ENCODE measurements at places on chromosomes 3 and 15.

- H3K36me3 ChIP-seq = no peaks in the 10 kb centered on the region
- H3K4me3 ChIP-seq = no peak overlapping the region
Observed at GRCh38 chr15:89781891-89782618, 5.9 kb downstream of the MESP2 start.

- H3K4me1 ChIP-seq = no peaks in the 10 kb centered on the region
- no peak overlapping the region for H3K4me3 ChIP-seq
- no peak for DNase-seq
- no peaks in the 10 kb centered on the region for H3K27me3 ChIP-seq
Observed at GRCh38 chr3:113812854-113813253, 25.7 kb upstream of the GRAMD1C start.

DNA sequence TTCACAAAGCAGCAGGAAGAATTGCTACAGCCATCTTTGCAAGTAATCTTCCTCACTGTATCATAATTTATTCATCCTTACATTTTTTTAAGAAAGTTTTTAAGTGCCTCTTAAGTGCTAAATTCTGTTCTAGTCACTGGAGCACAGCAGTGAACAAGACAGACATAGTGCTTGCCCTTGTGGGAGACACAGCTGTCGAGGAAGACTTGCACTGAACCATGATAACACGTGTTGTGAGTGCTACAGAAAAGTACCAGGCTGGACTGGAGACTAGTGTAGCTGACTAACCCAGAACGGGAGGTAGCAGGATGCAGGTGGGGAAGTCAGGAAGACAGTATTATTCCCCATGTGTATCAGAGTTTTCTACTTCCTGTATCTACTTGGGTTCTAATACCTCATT lies 300.6 kb downstream of the TBL1XR1 start:
- H3K36me3 ChIP-seq = no peaks in the 10 kb centered on the region
- no peak overlapping the region for H3K4me3 ChIP-seq

DNA sequence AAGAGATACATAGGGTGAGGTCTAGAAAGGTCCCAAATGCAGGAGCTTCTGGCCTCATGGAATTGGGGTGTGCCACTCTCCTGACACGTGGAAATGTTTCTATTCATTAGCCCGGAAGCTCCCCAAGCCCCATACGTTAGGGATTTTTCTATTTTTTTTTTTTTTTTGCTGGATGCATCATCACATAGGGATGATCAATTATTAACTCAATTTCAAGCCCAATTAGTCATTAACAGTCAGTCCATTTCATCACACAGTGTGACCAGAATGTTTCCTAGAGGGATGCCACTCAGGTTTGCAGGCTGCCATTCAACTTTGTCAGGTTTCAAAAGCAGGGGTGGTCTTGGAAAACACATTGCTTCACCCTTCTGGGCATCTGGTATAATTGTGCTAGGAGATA lies 40.7 kb upstream of the MKRN3 start:
- H3K36me3 ChIP-seq = no peaks in the 10 kb centered on the region
- H3K4me1 ChIP-seq = no peaks in the 10 kb centered on the region
- H3K4me3 ChIP-seq = no peak overlapping the region
- no peak for DNase-seq
- H3K27ac ChIP-seq = no peak overlapping the region
- no peaks in the 10 kb centered on the region for H3K27me3 ChIP-seq

DNA sequence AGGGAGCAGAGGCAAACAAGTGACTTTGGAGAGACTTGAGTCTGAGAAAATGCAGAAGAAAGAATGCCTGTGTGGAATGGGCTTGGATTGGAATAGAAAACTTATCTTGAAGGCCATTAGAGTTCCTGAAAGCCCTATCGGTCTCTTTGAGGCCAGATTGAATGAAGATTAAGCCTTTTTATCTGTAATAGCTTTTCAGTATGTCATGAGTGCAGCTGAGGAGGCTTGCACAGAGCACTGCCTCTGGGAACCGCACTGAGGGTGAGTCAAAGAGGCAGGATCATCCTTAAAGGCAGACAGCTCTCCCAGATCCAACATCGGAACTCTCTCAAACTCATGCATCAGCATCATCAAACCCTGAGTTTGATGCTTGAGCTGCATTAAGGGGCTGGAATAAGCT lies 515.2 kb downstream of the NTRK3 start:
- H3K27ac ChIP-seq = no peak overlapping the region
- no peaks in the 10 kb centered on the region for H3K4me1 ChIP-seq
- no peaks in the 10 kb centered on the region for H3K27me3 ChIP-seq
- H3K4me3 ChIP-seq = no peak overlapping the region
- no peak for DNase-seq
- no peaks in the 10 kb centered on the region for H3K36me3 ChIP-seq

DNA sequence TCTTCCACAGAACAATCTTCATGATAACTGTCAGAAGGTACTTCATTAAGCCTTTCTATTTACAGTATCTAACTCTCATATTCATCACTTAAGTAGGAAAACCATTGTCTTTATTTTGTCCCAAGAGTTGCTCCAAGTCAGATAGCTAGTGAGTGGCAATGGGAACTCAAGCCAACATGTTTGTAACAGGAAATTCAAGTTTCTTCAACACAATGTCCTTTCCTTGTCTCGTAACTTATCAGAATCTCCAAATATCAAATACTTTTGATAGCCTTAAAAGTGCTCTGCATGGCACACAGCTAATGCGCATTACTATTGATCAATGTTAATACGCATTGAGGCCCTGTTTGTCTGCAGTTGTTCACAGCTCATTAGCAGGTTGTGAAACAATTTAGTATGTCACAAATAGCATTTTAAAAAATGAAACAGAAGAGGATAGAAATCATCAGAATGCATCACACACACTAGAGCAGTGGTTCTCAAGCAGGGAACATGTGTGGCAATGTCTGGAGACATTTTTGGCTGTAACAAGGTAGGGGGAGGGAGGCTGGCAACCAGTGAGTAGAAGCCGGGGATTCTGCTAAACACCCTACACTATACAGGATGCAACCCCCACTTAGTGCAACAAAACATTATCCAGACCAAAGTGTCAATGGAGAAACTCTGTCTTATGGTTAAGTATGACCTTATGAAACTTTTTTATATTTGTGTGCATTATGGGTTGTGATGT lies 27.5 kb downstream of the BTLA start:
- no peak for DNase-seq
- no peak overlapping the region for H3K27ac ChIP-seq
- H3K4me3 ChIP-seq = no peak overlapping the region
- no peaks in the 10 kb centered on the region for H3K4me1 ChIP-seq
- no peaks in the 10 kb centered on the region for H3K27me3 ChIP-seq
- no peaks in the 10 kb centered on the region for H3K36me3 ChIP-seq

DNA sequence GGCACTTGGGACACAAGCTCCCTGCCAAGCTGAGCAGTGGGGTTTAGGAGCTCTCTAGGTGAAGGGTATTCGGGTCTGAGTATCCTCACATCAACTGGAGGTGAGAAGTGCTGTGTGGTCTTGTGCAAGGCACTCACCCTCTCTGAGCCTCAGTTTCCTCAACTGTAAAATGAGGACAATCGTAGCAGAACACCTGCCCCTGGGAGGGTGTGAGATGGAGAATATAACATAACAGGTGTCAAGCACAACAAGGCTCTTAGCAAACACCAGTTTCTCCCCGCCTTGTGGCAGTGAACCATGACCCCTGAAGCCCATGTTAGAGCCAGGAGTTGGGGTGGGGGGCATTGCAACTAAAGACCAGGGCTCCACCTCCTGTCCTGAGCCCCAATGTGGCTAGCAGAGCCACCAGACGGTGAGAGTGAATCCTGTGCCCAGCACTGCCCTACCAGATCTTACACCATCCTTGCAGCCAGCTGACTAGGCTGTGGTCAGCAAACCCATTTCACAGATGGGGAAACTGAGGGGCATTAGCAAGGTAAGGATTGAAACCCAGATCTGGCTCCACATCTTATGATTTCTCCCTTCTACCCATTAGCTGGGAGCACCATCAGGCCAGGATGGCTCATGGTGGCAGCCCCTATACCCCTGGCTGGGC lies 2.6 kb upstream of the PLXND1 start:
- H3K27me3 ChIP-seq = no peaks in the 10 kb centered on the region
- H3K36me3 ChIP-seq = no peaks in the 10 kb centered on the region
- H3K27ac ChIP-seq = peak overlapping the region; percentile 57
- no peak for DNase-seq

DNA sequence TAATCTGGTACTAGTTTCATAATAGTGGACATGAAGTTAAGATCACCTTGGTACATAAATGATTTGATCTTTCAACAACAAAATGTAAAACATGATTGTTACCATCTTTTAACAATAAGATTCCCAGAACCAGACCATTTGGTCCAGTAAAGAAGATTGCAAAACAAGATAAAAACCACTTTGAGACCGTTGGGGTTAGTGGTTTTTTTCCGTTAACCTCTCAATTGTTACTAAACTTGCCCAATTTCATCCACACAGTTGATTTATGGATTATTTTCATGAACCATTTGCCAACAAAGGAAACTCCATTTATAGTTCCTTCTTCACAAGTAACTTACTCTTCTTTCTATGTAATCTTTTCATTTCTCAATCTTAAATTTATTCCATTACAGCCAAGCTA lies 53.8 kb downstream of the ATP8B4 start:
- no peak for DNase-seq
- no peak overlapping the region for H3K27ac ChIP-seq
- no peaks in the 10 kb centered on the region for H3K27me3 ChIP-seq
- no peaks in the 10 kb centered on the region for H3K36me3 ChIP-seq

DNA sequence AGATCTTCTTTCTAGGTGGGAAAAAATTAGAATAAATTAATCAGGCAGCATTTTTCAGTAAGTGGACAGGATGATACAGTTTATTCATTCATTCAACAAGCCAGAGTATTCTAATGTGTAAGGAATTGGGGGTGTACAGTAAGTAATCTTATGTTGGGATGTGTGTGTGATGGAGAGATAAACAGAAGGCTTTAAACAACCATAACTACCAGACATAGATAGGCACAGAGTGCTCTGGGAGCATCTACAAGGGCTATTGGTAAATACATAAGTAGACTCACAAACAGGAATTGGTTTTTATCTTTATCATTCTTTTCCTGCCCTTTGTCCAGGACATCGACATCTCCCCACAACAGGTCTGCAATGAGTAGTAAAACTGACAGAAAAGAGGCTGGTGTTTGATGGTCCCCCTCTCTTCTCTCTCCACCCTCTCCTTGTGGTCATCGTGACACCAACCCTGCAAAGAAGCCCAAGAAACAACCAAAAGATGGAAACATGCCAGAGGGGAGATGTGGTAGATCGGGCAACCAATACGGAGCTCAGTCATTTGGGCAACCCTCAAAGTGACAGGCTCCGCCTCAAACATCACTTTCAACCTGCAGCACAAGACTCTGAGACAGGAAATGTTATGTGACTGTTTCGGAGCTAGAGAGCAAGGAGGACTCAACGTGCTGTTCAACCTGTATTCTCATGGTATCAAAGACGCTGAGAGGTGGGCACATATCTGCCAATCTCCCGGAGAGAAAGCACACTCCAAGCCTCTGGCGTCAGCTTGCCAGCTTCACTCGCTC lies 28.7 kb upstream of the B3GNT5 start:
- no peaks in the 10 kb centered on the region for H3K27me3 ChIP-seq
- DNase-seq = no peak
- no peaks in the 10 kb centered on the region for H3K4me1 ChIP-seq
- no peak overlapping the region for H3K4me3 ChIP-seq

DNA sequence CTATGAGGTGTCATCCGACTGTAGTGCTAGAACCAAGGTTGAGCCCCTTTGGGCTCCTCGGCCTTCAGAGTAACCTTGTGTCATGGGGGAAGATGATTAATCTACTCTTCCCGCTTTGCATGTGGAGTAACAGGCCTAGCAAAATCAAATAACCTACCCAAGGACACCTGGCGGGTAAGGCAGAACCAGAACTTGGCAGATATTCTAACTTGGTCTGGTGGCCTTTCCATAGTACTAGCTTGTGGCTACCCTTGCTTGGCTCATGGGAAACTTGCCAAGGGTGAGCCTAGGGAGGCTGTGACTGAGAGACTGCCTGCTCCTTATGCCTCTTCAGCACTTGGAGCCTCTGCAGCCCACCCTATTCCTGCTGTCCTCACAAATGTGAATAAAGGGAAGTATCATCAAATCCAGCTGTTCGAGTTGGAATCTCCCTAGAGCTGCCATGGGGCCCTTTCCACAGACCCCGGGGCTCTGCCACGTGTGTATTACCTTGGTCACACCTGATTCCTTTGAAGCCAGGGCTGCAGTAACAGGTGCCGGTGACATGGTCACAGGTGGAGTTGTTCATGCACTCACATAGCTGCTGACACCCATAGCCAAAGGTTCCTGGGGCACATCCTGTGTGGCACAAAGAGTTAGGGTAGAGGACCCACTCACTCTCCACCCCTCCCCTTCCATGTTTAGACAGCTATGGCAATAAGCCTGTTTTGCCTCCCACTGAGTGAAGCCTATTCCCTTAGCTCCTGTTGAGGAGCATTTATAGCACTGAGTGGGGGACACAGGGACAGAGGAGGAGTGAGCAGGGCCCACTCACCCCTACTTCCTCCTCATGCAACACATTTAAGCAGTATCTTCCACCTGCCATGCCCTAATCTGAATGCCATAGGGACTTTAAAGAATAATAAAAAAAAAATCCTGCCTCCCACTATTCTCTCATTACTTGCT lies 46.0 kb downstream of the RAB11A start:
- no peaks in the 10 kb centered on the region for H3K36me3 ChIP-seq
- no peak overlapping the region for H3K27ac ChIP-seq
- H3K4me1 ChIP-seq = no peaks in the 10 kb centered on the region
- H3K27me3 ChIP-seq = no peaks in the 10 kb centered on the region

GRCh38 chr3:16439163-16439847 lies 74.2 kb downstream of the RFTN1 start:
- no peak for DNase-seq
- no peak overlapping the region for H3K4me3 ChIP-seq
- no peak overlapping the region for H3K27ac ChIP-seq
- peaks cover 5% of the 10 kb centered on the region for H3K4me1 ChIP-seq

- DNase-seq = no peak
- no peaks in the 10 kb centered on the region for H3K4me1 ChIP-seq
- no peak overlapping the region for H3K27ac ChIP-seq
- H3K4me3 ChIP-seq = no peak overlapping the region
- no peaks in the 10 kb centered on the region for H3K36me3 ChIP-seq
- peaks cover 7% of the 10 kb centered on the region for H3K27me3 ChIP-seq
Observed at GRCh38 chr15:100680726-100681125, 78.3 kb downstream of the ASB7 start.

DNA sequence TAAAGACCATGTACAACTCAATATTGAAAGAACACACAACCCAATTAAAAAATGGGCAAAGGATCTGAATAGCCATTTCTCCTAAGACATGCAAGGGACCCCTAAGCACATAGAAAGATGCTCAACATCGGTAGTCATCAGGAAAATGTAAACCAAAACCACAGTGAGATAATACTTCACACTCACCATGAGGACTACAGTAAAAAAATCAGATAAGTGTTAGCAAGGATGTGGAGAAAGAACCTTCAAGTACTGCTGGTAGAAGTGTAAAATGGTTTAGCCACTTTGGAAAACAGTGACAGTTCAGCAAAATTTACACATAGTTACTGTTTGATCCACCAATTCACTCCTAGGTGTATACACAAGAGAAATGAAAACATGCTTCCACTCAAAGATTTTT lies 30.1 kb upstream of the XIRP1 start:
- no peaks in the 10 kb centered on the region for H3K4me1 ChIP-seq
- no peak for DNase-seq
- H3K27ac ChIP-seq = no peak overlapping the region
- H3K36me3 ChIP-seq = no peaks in the 10 kb centered on the region
- H3K4me3 ChIP-seq = no peak overlapping the region

GRCh38 chr3:65331730-65332129 lies 643.9 kb upstream of the ADAMTS9 start:
- no peaks in the 10 kb centered on the region for H3K36me3 ChIP-seq
- no peak overlapping the region for H3K4me3 ChIP-seq
- H3K27ac ChIP-seq = no peak overlapping the region
- no peaks in the 10 kb centered on the region for H3K4me1 ChIP-seq

- no peaks in the 10 kb centered on the region for H3K36me3 ChIP-seq
- no peak overlapping the region for H3K27ac ChIP-seq
- no peak for DNase-seq
Observed at GRCh38 chr3:189172668-189173419, 1.1 kb downstream of the TPRG1 start.
